ENCODE measurements at places on chromosomes 7 and 10.

- DNase-seq, result no peak
Measured at GRCh38 chr7:44846816-44847508, 925 bp downstream of the H2AZ2 start.

DNA sequence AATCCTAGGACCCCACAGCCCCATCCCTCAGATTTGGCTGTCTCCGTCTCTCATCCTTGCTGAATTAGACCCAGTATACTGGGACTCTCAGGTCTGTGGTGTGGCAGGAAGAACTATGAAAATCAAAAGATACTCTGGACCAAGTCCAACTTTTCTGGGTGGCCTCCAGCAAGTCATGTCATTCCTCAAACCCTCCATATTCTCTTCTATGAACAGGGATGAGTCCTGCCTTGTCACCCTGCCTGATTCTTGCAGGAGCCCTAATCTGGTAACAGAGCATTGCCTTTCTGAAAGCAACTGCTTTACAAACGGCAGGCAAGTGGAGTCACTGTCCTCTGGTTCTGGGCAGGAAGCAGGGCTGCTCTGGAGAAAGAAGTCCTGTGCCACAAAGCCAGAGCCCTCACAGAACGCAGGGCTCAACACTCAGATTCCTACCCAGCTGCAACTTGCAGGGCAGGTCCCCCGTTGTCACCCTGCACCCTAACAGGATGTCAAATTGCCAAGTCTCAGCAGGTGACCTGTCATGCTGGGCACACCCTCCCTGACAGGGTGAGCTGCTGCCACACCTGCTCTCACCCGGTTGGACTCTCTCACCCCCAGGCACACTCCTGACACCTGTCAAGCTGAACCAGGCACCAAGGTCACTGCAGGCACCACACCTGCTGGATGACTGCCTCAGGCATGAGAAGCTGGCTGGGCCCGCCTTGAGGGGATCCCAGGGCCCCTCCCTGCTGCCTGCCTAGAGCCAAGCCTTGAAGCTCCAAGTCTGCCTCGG, 227.7 kb downstream of the KCNMA1 start:
- DNase-seq, result no peak

GRCh38 chr7:27124096-27124901, 6.3 kb downstream of the HOXA4 start:
- DNase-seq, result no peak

DNA sequence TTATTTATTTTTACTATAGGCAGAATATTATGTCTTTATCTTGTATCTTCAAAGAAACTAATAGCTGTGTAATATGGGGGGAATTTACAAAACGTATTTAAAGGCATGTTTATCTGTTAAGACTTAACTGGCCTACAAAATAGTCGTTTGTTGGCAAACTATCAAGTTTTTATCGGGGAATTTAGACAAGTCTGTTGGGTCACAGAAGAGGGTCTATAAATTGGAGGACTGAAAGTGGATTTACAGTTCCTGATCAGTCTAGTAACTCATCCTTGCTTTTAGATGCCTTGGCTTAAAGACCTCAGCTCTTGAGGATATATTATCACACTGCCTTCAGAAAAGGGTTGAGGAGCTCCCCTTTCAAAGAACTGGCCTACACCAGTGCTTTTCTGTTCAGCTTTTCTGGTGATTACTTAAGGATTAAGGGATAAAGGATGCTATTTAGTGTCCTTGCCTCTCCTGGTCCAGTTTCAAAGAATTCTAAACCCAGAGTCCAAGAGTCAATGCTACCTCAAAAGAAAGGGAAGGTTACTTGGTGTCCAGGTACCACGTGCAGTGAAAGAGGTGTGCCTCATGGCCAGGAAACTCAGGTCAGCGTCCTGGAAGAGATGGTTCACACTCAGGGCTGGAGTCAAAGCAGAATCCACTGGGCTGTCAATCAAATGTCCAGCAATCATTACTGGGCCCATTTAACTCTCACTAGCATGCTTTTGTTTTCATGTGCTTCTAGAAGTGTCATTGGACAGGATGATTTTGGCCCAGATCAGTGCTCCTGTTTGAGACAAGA, 42.9 kb upstream of the ABI1 start:
- no peak for DNase-seq

Measured in CD4-positive, alpha-beta T cell treated with Interleukin-6 for 4 hours (primary cell).